Posterior cingulate gyrus (tissue), 11 donors: ENCODE measurements at places on chromosomes 3 and 15.

- no peak for DNase-seq
Measured at GRCh38 chr3:46695177-46695961, 1.9 kb upstream of the ALS2CL start.

DNA sequence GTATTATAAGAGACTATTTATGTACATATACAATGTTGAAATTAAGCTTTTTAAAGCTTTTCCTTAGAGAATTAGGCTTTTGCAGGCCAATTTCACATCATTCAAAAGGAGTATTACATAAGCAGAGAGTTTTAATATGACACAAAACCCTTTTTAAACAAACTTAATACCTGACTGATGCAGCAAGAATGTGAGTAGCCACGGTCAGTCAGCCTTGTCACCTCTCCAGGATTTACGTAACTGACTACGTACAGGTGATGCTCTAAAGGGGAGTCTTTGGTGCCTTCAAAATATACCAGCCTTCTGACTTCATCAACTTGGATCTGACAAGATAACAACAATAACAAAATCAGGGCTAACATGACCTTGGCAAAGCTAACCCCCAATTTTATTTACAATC lies 44.2 kb upstream of the IGDCC4 start:
- DNase-seq: no peak

GRCh38 chr3:45773072-45773471 lies 23.3 kb downstream of the SLC6A20 start:
- DNase-seq: no peak

- no peak for DNase-seq
Measured at GRCh38 chr3:185582236-185582635, 3.9 kb upstream of the SENP2 start.

- no peak for DNase-seq
Measured at GRCh38 chr3:45565342-45565741, 29.2 kb upstream of the LIMD1 start.
